ENCODE measurements at places on chromosomes 12 and 14.
A peak's percentile ranks its signal among the peaks of the same experiment; 100 is the strongest.

DNA sequence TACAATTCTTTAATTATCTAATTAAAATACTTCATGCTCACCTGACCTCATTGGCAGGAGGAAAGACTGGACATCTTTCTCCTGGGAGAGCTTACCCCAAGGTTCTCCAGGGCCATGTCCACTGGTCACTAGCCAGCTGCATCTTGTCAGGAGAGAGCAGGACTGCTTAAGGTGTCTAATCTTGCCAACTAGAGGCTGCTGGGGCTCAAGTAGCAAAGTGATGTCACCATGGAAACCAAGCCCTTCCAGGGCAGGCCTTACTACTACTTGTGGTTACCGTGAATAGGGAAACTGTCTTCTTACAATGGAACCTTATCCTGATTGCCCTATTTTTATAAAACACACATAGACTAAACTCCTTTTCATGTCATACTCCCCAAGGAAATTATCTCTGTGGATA is 376.4 kb downstream of the SNAPC1 start:
- DNase-seq: no peak
- H3K27me3 ChIP-seq: no peaks in the 10 kb centered on the region
- H3K4me1 ChIP-seq: no peaks in the 10 kb centered on the region
- no peaks in the 10 kb centered on the region for H3K36me3 ChIP-seq

DNA sequence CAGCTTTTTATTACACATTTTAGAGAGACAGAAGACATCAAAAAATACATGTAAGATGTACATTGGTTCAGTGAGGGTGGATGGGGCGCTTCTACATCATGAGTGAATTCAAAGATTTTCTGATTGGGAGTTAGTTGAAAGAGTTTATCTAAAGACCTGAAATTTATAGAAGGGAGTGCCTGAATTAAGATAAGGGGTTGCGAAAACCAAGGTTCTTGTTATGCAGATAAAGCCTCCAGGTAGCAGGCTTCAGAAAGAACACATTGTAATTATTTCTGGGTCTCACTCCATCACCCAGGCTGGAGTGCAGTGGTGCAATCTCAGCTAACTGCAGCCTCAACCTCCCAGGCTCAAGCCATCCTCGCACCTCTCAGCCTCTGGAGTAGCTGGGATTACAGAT is 26.2 kb upstream of the TMPO start:
- no peak overlapping the region for H3K27ac ChIP-seq
- peaks cover 6% of the 10 kb centered on the region for H3K4me1 ChIP-seq
- no peaks in the 10 kb centered on the region for H3K27me3 ChIP-seq
- no peak for DNase-seq
- no peak overlapping the region for H3K4me3 ChIP-seq

- H3K36me3 ChIP-seq: no peaks in the 10 kb centered on the region
- H3K27me3 ChIP-seq: peaks cover 14% of the 10 kb centered on the region
- H3K4me1 ChIP-seq: peaks cover 15% of the 10 kb centered on the region
Measured at GRCh38 chr12:108310489-108310888, 28.6 kb downstream of the CMKLR1 start.

DNA sequence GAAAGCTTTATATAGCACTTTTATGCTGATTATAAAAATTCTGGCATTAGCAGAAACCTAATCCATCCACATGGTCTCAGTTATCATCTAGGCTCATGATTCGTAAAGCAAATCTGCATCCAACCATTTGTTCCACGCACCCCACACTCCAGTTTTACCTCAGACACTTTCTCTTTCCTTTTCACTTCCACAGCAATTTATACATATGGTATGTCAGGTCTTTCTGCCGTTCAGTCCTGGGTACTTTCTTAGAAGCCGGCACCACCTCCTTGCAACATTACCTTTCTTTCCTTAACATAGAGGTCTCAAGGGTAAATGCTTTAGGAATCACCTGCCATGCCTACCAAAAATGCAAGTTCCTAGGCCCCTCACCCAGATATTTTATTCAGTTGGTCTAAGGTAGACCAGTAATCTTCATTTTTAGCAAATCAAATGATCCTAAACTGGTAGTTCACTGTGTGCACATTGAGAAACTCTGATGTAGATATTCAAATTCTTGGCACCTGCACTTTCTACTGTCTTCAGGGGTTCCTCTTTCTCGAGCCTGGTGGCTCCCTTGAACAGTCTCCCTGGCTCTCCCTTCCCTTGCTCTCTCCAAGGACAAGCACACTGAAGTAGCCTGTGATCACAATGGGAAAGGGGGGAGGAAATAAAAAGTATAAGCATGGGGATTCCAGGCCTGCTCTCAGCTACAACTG is 2.8 kb upstream of the KRAS start:
- DNase-seq: no peak
- no peaks in the 10 kb centered on the region for H3K27me3 ChIP-seq
- H3K36me3 ChIP-seq: no peaks in the 10 kb centered on the region
- no peak overlapping the region for H3K4me3 ChIP-seq

DNA sequence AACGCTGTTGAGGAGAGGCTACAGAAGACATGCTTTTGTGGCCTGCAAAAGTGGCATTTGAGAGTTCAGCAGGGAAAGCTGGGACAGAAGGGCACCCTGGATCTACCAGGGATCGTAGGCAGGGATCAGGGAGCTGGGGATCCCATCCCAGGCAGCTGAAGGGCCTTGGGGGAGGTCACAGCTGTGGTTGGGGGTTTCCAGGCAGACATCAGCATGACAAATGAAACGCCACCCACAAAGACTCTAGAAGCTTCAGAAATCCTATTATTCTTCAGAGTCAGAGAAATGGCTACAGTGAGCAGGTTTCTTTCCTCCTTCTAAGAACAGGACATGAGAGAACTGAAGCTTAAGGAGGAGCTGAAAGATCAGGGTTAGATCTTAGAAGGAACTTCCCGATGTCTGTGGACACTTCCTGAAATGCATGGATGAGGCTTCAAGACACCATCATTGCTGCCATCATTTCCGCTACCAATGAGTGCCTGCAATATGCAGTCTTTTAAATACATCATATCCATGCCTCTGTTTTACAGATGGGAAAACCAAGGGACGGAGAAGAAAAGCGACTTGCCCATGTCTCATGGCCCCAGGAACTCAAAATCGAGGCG is 104.3 kb downstream of the RBM19 start:
- H3K4me3 ChIP-seq: no peak overlapping the region
- no peaks in the 10 kb centered on the region for H3K27me3 ChIP-seq
- DNase-seq: no peak
- no peaks in the 10 kb centered on the region for H3K36me3 ChIP-seq
- no peak overlapping the region for H3K27ac ChIP-seq

- H3K27me3 ChIP-seq: no peaks in the 10 kb centered on the region
- H3K4me1 ChIP-seq: no peaks in the 10 kb centered on the region
- no peak overlapping the region for H3K27ac ChIP-seq
- DNase-seq: no peak
Measured at GRCh38 chr12:41769810-41770209, 374.9 kb downstream of the GXYLT1 start.

GRCh38 chr12:116037941-116038837 is 239.3 kb downstream of the MED13L start:
- H3K36me3 ChIP-seq: no peaks in the 10 kb centered on the region
- no peaks in the 10 kb centered on the region for H3K27me3 ChIP-seq
- H3K27ac ChIP-seq: no peak overlapping the region
- no peak for DNase-seq
- no peaks in the 10 kb centered on the region for H3K4me1 ChIP-seq

DNA sequence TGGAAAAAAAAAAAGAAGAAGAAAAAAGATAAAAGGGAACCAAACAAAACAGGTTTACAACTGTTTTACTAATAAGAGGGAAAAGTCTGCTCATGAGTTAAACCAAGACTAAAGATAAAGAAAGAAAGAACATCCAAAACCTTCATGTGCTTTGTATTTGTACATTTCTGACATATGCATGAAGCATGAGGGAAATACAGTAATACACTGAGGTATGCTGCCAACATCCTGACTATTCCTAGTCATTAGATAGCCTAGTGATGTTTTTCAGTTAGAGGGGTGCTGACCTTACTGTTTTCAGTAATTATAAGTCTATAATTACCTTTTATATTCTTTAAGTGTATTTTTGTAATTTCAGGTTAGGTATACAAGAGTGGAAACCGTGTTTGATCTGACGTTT is 793.3 kb downstream of the DIO2 start:
- no peaks in the 10 kb centered on the region for H3K4me1 ChIP-seq
- H3K4me3 ChIP-seq: no peak overlapping the region
- no peaks in the 10 kb centered on the region for H3K36me3 ChIP-seq

DNA sequence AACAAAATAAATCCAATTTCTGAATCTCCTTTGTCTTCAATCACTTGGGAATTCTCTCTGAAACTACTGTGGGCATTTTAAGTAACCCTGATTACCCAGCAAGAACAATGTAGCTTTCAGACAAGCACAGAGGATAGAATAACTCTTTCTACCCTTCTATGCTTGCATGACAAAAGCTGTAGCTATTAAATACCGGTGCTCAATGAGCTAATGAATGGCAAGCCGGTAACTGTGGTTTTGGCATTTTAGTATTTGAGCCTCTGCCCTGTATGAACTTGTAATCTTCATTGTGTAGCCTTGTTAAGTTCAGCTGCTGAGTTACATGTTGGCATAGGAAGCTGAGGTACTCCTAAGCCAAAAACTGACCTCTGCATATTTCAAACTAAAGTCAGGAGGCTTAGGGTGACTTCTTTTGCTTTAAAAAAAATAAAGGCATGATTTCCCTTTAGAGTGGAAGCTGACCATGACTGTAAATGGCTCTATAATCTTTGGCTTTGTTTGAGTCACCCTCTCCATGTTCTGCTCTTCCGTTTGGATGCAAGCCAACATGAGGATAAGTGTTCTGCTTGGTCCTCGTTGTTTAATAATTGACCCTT is 171.0 kb upstream of the HIF1A start:
- peak overlapping the region; percentile 88 for H3K27ac ChIP-seq
- no peaks in the 10 kb centered on the region for H3K36me3 ChIP-seq
- no peak overlapping the region for H3K4me3 ChIP-seq

- no peaks in the 10 kb centered on the region for H3K36me3 ChIP-seq
- DNase-seq: no peak
- H3K4me1 ChIP-seq: no peaks in the 10 kb centered on the region
- no peak overlapping the region for H3K4me3 ChIP-seq
- no peak overlapping the region for H3K27ac ChIP-seq
Measured at GRCh38 chr12:116765271-116765670, 27.2 kb downstream of the RNFT2 start.

- peak overlapping the region; percentile 94 for H3K4me3 ChIP-seq
- no peak for DNase-seq
- peaks cover 16% of the 10 kb centered on the region for H3K4me1 ChIP-seq
- peak overlapping the region; percentile 93 for H3K27ac ChIP-seq
- H3K27me3 ChIP-seq: no peaks in the 10 kb centered on the region
- H3K36me3 ChIP-seq: no peaks in the 10 kb centered on the region
Measured at GRCh38 chr14:93185349-93185720, 218 bp downstream of the LYSET start.

- H3K4me3 ChIP-seq: no peak overlapping the region
- no peaks in the 10 kb centered on the region for H3K27me3 ChIP-seq
- no peaks in the 10 kb centered on the region for H3K36me3 ChIP-seq
Measured at GRCh38 chr14:36938678-36939077, 233.7 kb downstream of the SLC25A21 start.

DNA sequence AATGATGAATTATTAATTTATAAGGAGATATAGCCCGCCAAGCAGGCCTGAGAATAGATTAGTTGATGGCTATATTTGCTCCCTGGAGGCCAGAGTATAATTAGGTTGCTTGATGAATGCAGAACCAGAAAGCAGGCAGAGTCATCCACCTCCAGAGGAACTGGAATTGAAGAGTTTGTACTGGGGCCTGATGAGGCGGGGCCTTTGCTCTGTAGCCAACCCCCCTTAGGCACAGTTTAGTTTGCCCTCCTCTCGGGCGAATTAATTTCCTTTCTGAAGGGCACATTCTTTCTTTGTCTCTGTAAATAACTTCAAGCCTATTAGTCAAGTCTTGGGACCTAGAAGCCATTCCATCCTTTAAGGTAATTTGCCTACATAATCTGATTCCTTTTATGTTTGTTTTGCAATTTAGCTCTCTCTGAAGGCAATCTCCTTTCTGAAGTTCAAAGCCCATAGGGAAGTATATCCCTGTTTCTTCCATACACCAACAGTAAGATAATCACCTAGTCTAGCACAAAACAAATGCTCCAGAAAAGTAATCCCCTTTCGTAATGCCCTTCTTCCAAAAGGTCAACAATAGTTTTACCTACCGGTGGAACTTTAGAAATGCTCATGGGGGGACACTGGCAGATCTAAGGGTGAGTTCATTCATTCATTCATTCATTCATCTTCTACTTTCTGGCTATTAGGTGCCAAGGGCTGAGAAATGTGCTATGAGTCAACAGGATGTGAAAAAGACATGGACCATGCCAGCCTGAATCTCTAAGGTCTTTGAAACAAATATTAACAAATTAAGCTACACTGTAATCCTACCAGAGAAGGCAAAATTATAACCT is 84.8 kb upstream of the NUDT4 start:
- no peak overlapping the region for H3K27ac ChIP-seq
- H3K36me3 ChIP-seq: no peaks in the 10 kb centered on the region
- H3K4me3 ChIP-seq: no peak overlapping the region

DNA sequence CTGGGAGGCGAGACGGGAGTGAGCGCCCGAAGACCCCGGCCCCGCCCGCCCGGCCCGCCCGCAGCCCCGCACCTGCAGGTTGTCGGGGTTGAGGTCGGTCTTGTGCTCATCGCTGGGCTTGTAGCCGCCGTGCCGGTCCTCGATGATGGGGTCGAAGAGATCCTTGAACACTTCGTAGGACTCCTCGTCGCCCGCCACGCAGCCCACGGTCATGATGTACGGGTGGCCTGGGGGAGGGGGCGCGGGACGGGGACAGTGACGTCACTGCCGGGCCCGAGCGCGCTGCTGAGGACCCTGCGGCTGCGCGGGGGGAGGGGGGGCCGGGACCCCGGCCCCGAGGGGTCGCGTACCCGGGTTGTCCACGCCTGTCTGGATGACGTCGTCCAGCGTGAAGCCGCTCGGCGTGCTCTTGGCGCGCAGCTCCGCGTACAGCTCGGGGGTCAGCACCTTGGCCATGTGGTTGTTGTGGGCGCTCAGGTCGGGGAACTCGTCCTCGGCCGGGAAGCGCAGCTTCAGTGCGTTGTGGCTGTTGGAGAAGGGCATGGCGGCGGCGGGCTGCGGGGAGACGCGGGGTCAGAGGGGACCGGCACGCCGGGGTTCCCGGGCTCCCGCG is 573 bp downstream of the CKB start:
- no peaks in the 10 kb centered on the region for H3K36me3 ChIP-seq
- no peak for DNase-seq
- H3K27me3 ChIP-seq: no peaks in the 10 kb centered on the region
- peak overlapping the region; percentile 80 for H3K27ac ChIP-seq
- H3K4me3 ChIP-seq: peak overlapping the region; percentile 54

DNA sequence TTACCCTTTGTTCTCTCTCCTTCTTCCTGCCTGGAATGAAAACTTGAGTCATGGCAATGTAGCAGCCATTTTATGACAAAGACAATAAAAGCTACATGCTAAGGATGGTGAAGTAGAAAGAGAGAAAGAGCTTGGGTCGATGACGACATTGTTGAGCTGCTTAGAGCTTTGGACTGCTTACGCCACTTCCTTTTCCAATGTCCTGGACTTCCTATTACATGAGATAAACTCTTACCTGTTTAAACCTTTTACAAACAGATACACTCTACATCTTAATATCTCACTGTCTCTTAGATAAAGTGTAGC is 70.1 kb downstream of the PEBP1 start:
- H3K36me3 ChIP-seq: no peaks in the 10 kb centered on the region
- no peak for DNase-seq
- H3K27ac ChIP-seq: no peak overlapping the region
- H3K27me3 ChIP-seq: no peaks in the 10 kb centered on the region

GRCh38 chr12:68620519-68621471 is 10.1 kb downstream of the RAP1B start:
- H3K27me3 ChIP-seq: no peaks in the 10 kb centered on the region
- no peak overlapping the region for H3K27ac ChIP-seq
- H3K4me1 ChIP-seq: peaks cover 95% of the 10 kb centered on the region
